ENCODE measurements at places on chromosomes 1 and 21.

GRCh38 chr1:7827126-7827955 is 25.5 kb downstream of the UTS2 start:
- DNase-seq: no peak

- no peak for DNase-seq
These were observed 1.6 kb upstream of the MX2 start for GRCh38 chr21:41360072-41360821.

DNA sequence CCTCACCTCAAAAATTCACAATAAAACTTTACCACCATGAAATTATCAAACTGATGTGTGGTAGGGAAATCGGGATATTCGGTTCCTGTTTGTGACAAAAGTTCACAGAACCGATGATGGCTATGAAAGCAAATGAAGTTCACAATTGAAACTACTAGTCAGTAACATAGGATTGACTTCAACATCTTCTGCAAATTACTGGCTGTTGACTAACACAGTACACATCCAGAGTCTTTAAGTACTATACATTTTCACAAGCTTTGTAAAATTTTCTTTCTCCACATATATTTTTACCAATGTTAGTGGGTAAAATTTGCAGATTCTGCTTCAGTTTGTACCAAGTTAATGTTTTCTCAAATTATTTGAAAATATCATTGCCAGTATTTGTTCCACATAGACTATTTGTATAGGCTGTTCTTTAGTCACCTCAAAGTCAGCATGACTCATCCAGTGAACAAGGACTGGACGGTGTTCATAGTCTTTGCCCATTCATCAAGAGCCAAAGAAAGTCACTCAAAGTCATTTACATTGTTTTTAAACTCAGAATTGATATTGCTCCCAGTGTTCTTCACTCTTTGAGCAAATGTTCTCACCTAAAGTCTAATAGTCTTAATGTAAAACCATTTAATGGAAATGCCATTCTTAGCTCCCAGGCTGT is 213.4 kb downstream of the USP25 start:
- DNase-seq: no peak

DNA sequence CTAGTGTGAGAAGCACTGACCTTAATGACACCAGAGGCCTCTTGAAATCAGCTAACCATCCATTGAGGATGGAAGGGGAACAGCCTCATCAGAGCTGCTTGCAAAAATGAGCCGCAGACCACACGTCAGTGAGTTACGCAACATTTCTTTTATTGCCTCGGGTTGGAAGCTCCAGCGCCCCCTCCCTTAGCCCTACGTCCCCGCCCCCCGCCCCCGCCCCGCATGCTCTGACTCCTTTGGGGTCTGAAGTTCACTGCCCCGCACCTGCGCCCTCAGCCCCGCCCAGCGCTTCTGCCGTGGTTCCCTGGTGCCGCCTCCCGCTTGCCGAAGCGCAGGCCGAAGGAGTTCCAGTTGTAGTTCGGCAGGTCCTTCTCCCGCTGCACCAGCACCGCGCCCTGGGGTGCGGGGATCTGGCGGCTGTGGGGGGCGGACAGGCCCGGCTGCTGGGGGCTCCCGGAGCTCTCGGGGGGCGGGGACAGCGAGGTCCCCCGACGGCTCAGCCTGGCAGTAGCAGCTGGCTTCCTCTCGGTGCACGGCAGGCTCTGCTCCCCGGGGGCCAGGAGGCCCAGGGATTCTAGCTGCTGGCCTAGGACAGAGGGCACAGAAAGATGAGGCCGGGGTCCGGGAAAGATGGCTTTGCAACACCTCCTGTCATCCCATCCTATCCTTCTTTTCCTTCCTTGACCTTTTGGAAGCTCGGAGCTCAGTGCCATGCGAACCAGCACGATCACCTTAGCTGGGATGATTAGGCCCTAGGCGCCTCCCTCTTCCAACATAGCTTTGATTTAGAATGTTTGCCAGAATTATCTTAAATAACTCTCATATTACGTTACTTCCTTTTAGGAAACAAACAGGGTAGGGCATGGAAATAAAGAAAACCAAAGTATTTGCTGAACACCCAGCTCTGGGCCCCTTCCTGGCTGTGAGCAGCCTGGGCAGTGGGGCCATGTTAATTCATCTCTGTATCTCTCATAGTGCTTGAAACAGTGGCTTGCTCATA is 5.8 kb downstream of the KISS1 start:
- DNase-seq: no peak

DNA sequence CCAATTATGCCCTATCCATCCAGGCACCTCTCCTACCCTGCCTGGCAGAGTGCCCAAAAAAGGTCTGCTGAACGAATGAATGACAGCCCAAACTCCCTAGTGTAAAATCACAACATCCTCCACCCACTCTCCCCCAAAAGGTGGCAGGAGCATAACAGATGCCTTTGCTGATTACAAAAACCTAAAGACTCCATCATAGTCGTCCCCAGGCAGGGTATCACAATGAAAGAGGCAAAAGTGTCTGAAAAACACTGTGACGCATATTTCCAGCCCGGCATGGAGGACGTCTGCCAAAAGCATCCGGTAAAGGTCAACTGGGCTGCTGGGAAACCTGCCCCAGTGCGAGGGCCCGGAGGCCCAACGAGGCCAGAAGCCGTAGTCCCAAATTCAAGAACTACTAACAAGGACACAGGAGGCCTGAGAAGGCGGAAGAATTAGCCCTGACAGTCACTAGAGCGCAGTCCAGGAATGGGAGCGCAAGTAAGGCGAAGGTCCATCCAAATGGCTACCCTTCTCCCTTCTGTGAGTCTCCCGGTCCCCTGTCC is 576 bp downstream of the SMIM12 start:
- no peak for DNase-seq

- DNase-seq: no peak
These were observed 813 bp upstream of the DEDD start for GRCh38 chr1:161133220-161133740.

DNA sequence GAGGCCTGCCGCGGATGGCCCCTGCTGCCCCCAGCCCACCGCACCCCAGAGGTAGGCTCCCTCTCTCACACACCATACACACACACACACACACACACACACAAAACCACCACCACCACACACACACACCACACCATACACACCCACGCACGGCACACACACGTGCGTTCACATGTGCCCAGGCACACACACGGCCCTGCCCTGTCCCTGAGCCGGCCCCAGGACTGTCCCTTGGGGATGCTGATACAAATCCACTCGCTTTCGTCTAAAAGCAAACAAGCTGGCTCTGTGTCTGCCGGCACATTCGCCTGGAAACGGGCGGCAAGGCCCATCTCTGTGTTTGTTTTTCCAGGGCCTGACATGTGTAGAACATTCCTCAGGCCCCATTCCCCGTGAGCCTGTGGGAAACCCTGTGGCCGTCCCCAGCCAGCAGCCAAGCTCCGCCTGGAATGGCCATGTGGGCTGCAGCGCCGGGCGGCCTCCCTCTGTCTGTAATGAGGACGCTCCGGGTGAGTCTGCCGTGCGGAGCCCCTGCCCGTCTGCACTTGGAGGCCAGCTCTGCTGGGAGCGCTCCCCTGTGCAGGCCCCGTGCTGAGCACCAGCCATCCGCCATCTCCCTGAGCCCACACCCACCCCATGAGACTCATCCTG is 67.4 kb downstream of the DMRTB1 start:
- DNase-seq: no peak

DNA sequence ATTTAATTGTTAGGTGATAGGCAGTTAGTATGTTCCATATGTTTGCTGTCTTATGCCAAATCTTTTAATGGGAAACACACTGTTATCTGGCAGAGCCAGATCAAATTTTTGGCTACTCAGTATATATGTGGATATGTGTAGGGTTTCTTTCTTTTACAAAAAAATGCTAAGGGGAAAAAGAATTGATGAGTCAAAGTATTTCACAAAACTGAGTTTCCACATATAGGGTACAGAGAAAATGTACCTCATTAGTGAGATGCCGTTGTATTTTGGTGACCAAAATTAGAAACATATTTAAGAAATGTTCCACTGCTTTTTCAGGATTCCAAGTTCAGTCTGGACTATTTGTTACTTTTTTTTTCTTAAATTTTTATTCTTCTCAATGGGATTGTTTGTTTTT is 201.2 kb upstream of the PTGFR start:
- DNase-seq: no peak

- DNase-seq: peak; percentile 93
These were observed 16.7 kb upstream of the LYST start for GRCh38 chr1:235883261-235883927.

DNA sequence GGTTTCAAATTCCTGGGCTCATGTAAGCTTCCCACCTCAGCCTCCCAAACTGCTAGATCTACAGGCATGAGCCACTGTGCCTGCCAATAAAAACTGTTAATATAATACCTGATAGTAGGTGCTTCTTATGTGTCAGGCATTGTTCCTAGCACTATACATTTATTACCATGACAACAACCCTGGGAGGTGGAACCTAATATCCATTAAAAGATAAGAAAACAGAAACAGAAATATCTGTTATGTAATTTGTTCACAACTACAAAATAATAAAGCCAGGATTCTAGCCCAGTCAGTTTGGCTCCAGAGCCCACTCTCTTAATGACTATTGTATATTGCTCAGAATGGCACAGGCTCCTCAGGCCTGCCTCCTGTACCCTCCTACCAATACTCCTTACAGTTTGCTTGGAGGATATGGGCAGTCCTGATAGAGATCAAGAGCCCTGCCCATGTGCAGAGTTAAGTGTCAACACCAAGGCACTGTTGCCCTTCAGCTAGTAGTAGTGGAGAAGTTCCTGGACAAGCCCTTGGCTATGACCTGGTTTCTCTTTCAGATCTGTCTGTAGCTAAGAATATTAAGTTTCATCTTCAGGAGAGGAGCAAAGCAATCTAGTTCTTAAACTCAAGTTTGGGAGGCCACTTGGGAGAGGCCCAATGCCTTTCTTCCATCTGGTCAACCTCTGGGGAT is 22.4 kb downstream of the RPL5 start:
- DNase-seq: no peak

- DNase-seq: no peak
These were observed 115.4 kb upstream of the RAB4A start for GRCh38 chr1:229155472-229155871.

- DNase-seq: peak; percentile 24
These were observed 199.4 kb upstream of the CACYBP start for GRCh38 chr1:174800216-174800851.

GRCh38 chr1:167052389-167052788 is 37.8 kb downstream of the GPA33 start:
- peak; percentile 18 for DNase-seq

- no peak for DNase-seq
These were observed 16.9 kb downstream of the PFKFB2 start for GRCh38 chr1:207069858-207070506.

DNA sequence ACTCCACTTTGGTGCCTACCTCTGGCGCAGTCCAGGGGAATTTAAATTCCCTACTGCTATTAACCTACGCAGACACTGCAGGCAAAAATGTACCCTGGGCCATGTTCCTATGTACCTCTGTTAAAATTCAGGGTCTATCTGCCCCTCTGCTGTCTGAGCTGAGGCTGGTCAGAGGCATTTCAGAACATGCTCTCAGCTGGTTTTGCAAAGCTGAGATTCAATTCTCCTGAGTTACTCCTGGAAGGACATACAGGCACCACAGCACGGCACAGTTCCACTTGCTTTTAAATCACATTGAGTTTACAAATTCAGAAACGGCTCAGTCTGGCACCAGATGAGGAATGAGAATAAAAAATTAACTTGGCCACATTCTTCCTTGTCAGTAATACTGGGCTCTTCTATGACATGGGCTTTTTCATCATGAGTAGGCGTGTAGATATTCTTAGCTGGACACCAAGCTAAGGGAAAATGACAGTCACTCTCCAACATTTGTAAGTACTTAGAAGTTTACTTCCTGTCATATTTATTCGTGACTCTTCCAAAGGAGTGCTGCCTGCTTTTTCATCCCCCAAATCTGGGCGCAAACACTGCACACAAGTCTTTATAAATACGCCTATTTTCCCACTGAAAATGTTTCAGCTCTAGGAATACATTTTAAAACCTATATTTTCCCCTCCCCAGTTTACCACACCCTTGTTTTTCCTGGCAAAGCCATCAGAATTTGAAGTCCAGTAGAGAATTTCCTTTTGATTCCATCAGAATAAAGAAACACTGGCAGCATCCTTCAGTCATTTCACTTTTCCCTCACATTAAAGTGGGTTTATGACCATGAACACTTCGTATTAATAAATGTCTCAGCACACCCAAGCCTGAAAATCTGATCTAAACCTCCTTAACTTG is 1.9 kb downstream of the C1orf198 start:
- DNase-seq: no peak

- DNase-seq: no peak
These were observed 439.0 kb downstream of the LRRIQ3 start for GRCh38 chr1:73759011-73759410.

GRCh38 chr1:203304919-203305808 is at the start of gene BTG2:
BTG2 (plus strand) TSS chr1:203305519; CDS start chr1:203305607, 88 bp downstream.
- DNase-seq: peak; percentile 94
